Omental fat pad (tissue), 4 donors: ENCODE measurements at places on chromosomes 2 and 18.

- no peak for DNase-seq
Measured at GRCh38 chr18:49031511-49032188, 80.9 kb upstream of the SMAD7 start.

GRCh38 chr18:23106575-23106974 lies 28.7 kb upstream of the CABLES1 start:
- no peak for DNase-seq

DNA sequence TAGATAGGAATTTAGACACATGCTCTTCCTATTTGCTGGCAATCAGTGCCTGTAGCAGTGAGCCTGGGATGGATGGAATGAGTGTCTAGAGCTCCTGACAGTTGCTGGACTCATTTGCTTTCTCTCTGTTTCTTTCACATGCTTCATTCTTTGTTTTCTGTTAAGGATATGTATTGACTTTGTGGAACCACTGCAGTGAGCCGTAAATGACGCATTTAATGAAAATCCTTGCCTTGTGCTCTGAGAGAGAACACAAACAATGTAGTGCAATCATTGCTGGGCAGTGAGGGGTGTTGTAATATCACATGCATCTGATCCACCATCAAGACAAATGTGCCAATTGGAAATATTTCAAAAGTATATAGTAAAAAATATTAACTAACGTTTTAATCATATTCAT lies 25.2 kb upstream of the CDH20 start:
- DNase-seq = no peak

GRCh38 chr2:134189009-134189720 lies 64.7 kb upstream of the MGAT5 start:
- DNase-seq = no peak

GRCh38 chr18:79879566-79879965 lies 71.9 kb downstream of the SLC66A2 start:
- no peak for DNase-seq

GRCh38 chr2:106890606-106891005 lies 4.6 kb upstream of the ST6GAL2 start:
- DNase-seq = no peak

- DNase-seq = no peak
Measured at GRCh38 chr2:37037771-37038170, 46.4 kb downstream of the HEATR5B start.

GRCh38 chr2:25292408-25292807 lies 49.3 kb downstream of the DNMT3A start:
- no peak for DNase-seq

DNA sequence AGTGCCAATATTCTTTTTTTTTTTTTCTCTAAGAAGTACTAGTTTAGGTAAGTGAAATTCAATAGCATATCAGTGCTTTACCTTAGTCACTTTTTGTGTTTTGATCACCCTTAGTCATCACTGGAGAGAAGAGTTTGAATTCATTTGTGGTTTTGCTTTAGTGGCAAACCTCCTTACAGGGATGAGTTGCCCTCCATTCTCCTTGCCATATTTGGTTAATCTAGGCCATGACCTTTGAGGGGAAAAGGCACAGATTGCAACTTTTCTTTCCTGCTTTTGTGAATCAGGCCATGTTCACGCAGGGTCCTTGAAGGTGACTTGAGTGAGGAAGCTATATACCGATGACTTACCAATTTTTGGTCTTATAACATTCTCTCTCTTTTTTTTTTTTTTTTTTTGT lies 34.4 kb downstream of the PLEKHA3 start:
- DNase-seq = no peak

GRCh38 chr2:104368089-104368488 lies 485.8 kb upstream of the POU3F3 start:
- no peak for DNase-seq

DNA sequence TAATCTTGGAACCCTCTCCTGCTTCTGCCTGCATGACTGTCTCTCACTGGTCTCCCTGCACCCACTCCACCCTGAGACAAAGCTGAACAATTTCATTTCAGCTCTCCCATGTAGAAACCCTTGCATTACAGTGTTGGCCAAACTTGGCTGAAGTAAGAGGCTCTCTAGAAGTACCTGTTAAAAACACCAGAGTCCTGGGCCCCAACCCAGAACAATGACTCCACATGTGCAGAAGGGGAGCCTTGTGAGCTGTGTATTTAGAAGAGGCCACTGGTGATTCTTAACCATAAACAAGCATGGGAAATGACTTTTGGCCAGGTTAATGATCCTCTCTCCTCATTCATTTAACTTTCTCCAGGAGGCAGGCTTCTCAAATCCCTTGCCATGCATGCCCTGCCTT lies 254.8 kb downstream of the SETBP1 start:
- DNase-seq = no peak

GRCh38 chr2:1455466-1455865 lies 42.2 kb downstream of the TPO start:
- no peak for DNase-seq

DNA sequence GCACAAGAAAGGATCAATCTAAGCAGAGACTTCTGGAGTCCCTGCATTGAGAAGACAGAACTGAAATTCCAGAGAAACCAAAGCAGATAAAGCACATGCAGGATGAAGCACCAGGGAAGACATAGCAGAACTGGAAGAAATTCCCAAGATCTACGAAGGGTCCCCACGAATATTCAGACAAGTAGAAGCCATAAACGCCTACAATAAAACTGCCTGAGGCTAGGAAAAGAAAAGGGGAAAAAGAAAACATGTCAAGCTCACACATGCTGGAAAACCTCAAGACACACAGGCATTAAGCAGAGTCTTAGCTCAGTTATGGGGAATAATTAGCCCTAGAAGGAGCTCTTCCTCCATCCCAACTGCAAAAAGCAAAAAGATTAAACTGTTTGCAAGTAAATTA lies 171.2 kb downstream of the NBAS start:
- no peak for DNase-seq

DNA sequence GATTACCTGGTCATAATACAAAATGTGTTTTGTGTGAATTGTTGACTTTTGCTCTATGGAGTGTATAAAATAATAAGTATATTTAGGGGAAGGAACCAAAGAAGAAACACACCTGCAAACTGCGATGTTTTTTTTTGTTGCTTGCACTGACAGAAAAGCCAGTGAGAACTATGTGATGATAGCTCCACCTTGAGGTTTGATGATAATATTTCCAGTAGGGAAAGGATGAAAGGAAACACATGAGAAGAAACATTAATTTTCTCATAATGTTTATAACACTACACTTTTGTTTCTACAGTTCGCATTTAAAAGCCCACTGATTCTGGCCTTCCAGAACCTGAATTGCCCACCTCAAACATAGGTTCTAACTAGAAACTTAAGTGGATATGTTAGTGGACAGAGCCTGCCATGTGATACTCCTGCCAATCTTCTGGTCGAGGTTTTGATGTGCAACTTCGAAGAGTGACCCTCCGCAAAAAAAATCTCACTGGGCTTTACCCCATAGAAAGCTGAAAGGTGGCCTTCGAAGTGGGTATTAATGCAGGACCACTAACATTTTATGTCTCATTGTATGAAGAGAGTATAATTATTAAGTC lies 476.4 kb upstream of the SPHKAP start:
- DNase-seq = no peak

DNA sequence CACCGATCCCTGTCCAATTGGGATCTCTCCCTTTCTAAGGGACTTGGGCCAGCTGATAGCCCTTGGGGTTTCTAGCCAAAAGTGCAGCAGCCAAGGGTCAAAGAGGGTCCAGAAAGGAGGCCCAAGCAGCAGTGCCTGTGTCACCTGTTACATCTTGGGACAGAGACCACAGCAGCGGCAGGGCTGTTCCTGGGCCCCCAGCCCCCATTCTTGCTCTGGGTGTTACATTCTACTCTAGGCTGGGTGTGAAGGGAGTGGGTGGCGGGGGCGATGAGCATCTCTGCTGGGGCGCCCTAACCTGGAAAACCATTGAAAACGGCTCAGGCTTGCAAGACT lies 1.2 kb downstream of the PAX3 start:
- DNase-seq = no peak

DNA sequence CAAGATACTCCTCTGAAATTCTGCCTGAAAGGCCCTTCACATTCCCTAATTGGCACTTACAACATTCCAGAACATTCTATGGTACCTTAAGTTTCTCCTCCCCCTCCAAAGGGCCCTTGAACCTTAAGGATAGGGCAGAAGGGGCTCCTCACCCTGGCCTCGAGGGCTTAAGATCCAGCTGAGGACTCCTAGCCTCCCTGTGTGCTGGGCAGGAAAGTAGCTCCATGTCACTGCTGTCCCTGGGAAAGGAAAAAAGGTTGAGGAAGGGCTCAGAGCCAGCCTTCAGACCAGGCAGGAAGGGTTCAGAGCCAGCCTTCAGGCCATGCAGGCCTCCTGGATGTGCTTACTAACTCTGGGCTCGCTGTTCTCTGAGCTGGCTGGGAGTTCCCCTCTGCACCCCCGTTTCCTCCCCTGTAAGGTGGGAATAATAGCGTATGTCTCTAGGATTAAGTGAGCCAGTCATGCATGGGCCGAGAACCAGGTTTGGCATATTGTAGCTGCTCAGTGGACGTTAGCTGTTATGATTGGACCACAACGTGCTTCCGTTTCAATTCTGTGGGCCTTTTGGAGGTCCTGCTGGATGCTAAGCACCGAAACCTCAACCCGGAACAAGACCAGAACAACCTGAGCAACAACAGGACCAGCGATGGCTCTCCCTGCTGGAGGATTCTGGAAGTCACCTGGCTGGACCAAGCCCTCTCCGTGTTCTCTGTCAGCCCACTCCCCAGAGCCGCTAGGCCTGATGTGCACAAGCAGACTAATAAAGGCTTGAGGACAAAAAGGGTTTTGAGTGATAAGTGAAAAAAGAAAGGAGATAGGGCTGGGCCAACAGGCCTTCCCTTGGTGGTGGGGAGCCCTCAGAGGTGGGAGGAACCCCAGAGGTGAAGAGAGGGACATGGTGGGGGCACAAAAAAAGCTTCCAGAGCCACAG lies 1.0 kb upstream of the B3GNT7 start:
- DNase-seq = no peak

DNA sequence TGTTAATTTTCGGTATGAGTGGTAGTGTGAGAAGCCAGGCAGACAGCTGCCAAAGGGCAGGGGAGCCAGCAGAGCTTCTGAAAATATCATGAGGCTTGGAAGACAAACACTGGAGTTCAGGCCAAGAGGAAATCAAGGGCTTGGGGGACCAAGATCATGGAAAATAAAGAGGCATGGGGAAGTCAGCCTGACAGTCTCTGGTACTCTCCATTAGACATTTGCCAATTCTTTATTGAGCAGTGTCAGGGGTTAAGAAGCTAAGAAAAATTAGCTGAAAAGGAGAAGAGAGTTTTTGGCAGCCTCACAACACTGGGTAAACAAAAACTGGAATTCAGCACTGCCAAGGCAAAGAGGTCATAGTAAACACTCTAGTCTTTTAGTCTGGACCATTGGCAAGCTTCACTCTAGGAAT lies 612.7 kb downstream of the EPHA4 start:
- no peak for DNase-seq

DNA sequence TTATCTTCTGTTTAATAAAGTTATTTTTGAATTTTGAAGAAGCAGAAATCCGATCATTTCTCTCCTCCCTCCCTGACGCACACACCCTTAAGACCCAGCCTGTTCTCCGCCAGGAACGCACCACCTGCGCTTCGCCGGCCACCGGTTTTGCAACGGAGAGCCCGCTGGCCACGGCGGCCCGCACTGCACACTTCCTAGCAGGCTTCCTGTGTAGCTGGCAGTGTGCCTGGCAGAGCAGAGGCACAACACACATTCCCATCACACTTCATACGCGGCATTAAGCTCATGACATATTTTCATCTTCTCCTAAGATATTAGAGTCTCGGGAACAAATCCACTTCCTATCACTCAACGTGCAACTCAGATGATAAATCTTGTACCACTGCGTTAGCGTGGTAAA lies 148.0 kb downstream of the HDAC4 start:
- no peak for DNase-seq

- no peak for DNase-seq
Measured at GRCh38 chr2:201411421-201411820, 39.8 kb downstream of the TRAK2 start.

DNA sequence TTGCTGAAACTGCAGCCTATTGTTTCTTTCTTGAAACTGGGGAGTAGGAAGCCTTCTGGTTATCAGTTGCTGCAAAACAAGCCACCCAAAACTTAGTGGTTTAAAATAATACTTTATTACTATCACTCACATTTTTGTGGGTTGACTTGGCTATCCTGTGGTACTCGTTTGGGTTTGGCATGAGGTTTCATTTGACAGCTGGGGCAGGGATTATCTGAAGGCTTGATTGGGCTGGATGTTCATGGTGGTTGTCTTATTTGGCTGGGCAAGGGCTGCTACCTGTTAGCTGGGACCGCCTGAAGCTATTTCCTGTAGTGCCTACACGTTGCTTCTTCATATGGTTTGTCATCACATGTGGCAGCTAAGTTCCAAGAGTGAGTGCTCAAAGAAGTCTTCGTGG lies 122.3 kb downstream of the PLCL1 start:
- no peak for DNase-seq

- DNase-seq = no peak
Measured at GRCh38 chr2:211930331-211930730, 608.3 kb downstream of the ERBB4 start.

DNA sequence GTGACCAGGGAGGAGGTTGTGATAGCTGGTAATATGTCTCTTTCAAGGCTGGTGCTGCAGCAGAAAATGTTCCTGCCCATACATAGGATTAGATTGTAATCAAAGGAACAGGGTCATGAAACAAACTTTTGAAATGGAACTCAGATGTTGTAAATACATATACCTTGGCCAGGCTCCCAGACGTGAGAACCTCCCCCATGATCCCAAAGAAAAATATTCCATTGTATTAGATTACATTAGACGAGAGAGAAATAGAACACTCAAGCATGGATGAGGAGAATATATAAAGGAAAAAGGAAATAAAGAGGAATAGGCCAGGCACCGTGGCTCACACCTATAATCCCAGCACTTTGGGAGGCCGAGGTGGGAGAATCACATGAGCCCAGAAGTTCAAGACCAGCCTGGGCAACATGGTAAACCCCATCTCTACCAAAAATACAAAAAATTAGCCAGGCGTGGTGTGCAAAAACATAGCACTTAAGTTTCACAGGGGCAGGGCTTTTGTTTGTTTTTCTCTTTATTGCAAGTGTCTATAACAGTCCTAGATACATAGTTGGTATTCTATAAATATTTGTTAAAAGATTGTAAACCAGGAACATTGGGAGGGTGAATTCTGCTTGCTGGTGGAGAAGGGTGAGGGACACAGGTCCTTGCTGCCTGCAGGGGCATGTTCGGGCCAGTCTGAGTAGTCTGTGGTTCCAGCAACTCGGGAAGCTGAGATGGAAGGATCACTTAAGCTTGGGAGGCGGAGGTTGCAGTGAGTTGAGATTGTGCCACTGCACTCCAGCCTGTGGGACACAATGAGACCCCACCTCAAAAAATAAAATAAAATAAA lies 52.8 kb downstream of the RPL37A start:
- DNase-seq = no peak

GRCh38 chr2:206387808-206388207 lies 55.5 kb upstream of the ADAM23 start:
- DNase-seq = no peak

GRCh38 chr18:3808985-3809780 lies 359.2 kb downstream of the TGIF1 start:
- DNase-seq = no peak

DNA sequence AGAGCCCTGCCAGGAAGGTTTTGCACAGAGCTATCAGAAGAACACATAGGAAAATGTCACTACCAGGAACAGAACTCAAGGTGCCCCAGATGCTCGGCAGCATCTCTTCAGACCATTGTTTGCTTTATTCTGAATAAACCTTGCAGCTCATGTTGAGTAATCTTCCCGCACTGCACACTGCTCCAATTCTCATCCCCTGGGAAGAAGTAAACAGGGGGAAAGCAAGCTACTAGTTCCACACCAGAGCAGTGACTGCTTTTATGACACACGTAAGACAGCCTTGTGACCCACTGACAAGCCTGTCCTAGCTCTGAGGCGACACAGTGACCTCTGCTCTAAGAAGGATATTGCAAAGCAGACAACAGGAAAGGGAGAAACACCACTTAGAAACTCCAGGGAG lies 44.2 kb downstream of the NRP2 start:
- DNase-seq = no peak
